Left hindlimb (tissue), 1 donor: ENCODE measurements at places on chromosomes 4 and X.

DNA sequence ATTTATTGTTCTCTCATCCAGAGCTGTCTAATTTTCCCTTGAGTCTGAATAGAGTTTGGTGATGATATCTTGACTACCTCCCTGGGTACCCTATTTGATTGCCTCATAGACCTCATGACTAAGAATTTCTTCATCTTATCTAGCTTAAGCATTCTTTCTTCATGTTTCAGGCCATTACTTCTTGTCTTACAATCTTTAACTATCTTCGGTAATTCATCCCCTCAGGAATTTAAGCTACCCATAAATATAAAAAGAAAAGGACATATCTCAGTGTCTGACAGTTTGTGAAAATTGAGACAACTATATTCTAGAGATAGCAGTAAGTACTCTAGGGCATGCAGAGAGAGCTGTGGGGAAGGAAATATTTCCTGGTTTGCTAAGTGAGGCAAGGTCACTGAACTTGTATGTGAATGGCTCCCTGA is 466.1 kb upstream of the GRID2 start:
- no peak for DNase-seq

GRCh38 chrX:46268412-46268811 is 276.8 kb downstream of the ZNF674 start:
- DNase-seq = no peak

GRCh38 chrX:107154787-107155620 is 36.4 kb upstream of the RBM41 start:
- DNase-seq = no peak

- DNase-seq = no peak
These were observed 36.0 kb downstream of the SMIM20 start for GRCh38 chr4:25949994-25950393.

DNA sequence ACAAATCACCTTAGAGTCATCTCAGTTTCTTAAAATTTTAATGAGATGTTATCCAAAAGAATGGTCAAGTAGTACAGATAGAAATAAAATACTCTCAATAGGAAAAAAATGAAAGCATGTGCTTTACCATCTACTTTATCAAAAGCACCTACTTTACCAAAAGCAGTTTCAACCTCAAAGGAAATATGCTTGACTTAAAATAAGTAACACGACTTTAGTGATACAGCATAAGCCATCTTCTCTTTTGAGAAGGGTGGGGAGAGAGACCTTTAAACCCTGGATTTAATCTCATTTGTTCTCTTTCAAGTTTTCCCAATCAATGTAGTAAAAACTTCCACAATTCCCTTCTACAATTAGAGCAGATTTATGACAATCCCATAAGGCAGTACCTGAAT is 26.5 kb downstream of the OTUD4 start:
- DNase-seq = no peak

- DNase-seq = no peak
These were observed 18.6 kb upstream of the HSD17B10 start for GRCh38 chrX:53452812-53453211.

DNA sequence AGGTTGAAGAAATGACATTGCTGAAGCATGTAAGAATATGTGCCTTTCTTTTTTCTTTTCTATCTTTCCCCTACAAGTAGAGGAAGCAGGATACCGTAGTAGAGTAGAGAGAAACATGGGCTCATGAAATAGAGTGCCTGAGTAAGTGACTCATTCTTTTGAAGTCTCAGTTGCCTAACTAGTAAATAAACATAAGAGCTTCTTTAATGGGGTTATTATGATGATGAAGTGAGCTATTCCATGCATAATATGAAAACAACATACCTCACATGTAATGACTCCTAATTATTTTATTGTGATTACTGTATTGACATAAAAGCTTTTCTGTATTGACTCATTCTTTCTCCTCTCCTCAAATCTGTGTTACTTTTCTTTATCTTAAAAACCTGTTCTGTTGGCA is 1538.2 kb downstream of the TECRL start:
- DNase-seq = no peak

DNA sequence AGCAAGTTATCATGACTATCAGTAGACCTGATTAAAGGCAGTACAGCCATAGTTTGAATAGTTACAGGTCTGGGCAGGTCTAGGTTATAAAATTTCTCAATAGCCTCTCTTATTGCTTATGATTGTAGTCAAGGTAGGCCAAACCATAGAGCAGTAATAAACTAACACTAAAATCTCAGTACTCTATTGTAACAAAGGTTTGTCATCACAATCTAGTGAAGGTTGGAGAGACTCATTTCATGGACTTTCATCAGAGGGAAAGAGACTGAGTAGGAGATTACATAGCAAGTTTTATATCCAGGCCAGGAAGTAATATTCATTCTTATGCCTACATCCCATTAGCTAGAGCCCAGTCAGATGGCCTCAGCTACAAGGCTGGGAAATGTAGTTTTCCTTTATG is 141.0 kb downstream of the ASB9 start:
- no peak for DNase-seq
